ENCODE measurements at places on chromosomes 3 and 15.

- DNase-seq = no peak
Observed at GRCh38 chr3:133956982-133957381, 61.3 kb upstream of the RAB6B start.

GRCh38 chr3:154614601-154615000 is 184.6 kb upstream of the GPR149 start:
- no peak for DNase-seq

GRCh38 chr3:68773401-68773800 is 158.9 kb downstream of the TAFA4 start:
- DNase-seq = no peak

DNA sequence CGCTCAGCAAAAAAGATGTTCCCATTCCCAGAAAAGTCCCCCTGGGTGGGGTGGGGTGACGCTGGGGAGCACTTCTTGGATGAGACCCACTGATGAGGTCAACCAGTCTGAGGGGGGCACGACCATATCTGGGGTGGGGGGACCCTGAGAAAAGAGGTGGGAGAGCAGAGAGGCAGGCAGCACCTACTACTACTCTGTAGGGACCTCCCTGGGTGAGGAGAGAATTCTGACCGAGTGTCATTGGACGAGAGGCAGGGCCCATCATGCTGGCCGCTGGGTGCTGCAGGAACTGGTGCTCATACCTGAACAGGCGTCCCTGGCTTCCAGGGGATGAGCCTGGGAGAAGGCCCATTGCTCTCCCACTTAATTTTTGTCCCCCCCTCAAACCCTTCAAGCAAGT is 158.8 kb downstream of the KLF13 start:
- DNase-seq = no peak

DNA sequence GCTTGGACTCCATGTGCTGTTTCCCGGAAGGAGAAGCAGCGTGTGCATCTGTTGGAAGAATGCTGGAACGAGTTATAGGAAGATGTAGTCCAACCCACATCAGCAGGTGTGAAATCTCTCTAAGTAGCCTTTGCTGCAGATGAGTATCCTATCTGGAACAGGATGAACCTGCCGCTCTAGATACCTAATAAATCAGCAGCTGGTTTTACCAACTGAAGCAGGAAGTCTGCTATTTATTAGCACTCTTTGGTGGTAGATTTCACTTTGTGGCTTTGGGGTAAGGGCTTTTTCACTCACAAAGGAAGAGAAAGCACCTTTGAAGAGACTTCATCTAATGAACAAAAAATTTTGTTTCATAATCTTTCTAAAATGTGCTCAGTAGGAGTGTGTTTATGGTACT is 66.4 kb downstream of the DCUN1D1 start:
- no peak for DNase-seq

DNA sequence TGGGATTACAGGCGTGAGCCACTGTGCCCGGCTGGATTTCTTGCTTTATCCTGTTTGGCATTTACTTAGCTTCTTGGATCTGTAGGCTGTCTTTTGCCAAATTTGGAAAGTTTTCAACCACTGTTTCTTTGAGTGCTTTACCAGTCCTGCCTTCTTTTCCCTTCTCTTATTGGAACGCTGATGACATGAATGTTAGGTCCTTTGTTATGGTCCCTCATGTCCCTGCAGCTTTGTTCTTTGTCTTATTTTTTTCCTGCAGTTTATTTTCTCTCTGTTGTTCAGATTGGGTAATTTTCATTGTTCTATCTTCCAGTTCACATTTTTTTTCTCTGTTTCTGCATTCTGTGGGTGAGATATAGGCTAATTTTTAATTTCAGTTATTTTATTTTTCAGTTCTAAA is 25.0 kb downstream of the SH3GL3 start:
- no peak for DNase-seq

- DNase-seq = no peak
Observed at GRCh38 chr15:74194572-74195559, 7.7 kb downstream of the STRA6 start.

DNA sequence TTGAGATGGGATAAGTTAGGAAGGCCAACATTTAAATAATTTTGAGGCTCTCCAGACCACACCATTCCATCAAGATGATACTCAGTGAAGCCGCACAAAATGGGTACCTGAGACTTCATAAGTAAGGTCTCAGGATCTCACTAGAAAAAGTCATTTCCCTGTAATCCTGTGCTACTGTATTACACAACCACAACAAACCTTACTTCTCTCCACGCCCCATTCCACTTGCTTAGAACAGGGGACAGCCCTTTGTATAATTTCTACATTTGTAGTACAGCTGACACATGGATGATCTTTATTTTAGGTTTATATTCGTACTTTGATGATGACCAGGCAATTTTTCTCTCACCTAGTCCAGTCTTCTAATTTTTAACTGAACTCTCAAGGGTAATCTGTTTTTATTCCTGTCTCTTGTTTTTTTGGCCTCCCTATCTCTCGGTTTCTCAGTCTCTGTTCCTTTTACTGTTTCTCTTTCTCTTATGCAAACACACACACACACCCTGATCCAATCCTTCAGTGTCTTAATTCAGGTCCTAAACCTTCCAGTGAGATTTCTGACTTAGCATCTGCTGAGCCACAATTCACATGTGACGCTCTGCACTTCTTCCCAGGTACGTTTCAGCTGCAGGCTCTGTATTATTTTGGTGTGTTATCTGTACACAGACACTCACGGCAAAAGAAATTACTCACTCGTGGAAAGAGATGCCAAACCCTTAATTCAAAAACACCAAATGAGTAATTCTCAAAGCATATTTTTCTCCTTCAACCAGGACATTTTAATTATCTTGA is 223.2 kb upstream of the THBS1 start:
- DNase-seq = no peak

- no peak for DNase-seq
Observed at GRCh38 chr3:171503817-171504216, 43.6 kb upstream of the TNIK start.

GRCh38 chr3:43178891-43179366 is 73.0 kb upstream of the POMGNT2 start:
- DNase-seq = peak; percentile 92

DNA sequence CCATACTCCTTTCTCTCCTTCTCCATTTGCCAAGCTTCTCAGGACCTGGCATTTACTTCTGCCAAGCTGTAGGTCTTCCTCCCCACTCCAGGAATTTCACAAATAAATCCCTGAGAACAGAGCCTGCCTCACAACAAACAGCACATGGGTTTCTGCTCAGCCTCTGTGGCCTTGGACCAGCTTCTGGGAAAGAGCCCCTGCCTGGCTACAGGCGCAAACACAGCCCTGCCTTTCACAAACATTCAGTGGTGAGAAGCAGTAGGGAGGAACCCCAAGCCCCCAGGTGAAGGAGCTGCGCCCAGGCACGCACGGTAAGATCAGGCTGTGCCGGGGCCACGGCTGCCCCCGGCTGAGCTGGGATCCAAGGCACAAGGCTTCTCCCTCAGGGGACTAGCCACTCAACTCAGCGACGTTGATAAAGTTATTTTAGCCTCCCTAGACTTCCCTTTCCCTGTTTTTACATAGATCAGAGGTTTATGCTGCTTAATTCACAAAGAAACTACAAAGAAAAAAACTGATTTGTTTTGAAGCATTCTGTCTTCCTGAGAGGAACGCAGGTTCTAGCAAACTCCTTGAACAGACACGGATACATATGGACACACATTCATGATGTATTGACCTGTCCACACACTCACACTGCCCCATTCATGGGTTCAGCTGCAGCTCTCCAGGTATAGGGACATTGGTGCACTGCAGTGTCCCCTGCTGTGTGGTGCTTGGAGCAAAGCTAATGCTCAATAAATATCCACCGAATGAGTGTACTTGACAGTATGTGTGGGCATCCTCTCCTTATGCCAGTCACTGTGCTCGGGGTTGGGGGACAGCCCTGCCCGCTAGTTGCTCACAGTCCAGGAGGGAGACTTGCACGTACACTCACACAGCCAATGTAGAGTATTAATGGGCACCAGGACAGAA is 25.4 kb downstream of the HES1 start:
- no peak for DNase-seq

DNA sequence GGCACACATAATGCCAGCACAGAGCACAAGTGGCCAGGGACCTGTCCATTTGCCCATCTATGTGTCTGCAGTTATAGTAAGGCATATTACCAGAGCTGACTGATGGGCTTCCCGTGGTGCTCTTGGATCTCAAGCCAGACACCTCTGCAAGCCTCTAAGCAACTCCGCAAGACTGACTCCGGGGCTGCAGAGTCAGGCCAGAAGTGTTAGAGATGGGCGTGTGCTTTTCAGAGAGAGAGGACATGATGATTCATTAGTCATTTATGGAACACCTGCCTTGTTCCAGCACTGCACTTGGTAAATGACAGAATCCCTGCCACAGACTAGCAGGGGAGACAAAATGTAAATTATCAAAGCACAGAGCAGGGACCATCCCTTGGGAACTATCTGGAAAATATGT is 559.0 kb downstream of the PDCD6IP start:
- no peak for DNase-seq

GRCh38 chr3:2948882-2949281 is 161.3 kb downstream of the IL5RA start:
- DNase-seq = no peak

DNA sequence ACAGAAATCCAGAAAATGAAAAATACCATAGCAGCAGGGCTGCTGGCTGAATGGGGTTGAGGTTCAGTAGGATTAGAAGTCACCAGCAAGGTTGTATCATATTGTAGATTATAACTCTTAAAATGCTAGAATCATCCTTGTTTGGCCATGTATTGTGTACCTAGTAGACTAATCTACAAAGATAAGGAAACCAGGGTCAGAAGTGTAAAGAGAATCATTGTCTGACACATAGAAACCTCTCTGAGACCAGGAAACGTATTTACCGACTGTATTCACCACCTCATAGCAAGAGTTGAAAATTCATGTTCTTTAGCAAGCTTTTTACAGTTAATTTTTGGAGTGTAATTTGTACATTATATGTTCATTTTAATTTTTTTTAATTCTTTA is 168.8 kb downstream of the ECT2 start:
- DNase-seq = no peak

- DNase-seq = no peak
Observed at GRCh38 chr15:34854232-34854631, 58.9 kb upstream of the ACTC1 start.

GRCh38 chr15:92616621-92617548 is 38.7 kb downstream of the FAM174B start:
- no peak for DNase-seq

DNA sequence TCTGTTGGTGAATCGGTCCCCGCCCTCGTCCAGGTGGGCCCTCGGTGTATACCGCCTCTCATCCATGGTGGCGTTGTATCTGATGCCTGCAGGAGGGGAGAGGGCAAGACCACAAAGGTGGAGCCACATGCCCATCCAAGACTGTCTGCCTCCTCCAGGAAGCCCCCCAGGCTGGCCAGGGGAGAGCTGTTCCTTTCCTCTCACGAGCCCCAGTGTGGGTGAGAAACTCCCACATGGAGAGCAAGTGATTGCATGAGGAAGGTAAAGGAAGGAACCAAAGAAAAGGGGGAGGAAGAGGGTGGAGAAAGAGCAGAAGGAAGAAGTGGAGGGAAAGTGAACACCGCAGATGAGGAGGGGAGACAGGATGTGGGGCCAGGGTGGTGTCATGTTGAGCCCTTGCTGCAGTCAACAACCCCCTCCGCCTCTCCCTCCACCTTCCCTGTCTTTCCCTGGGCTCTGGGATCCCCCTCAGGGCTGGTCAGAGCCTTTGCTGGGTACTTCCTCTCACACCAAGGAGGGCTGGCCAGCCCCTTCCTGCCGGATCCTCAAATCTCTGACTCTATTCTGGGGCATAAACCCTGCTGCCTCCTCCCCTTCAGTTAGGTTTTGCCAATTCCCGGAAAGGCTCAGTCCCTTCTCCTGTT is 49.3 kb downstream of the FEM1B start:
- no peak for DNase-seq

DNA sequence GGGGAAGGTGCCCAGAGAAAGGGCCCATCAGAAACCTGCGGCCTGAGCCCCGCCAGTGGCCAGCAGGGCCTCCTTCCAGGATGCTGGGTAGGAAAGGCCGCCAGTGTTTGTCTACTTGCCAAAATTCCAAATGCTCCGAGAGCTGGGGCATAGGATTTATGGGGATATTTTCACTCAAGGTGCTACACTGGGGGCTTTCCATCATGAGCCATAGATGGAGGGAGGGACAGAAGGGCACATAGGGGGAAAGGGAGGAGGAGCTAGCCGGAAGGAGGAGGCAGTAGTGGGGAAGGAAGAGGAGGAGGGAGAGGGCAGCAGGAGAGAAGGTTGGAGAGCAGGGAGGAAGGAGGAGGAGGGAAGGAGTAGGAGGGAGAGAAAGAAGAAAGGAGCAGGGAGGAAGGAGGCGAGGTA is 494.7 kb upstream of the PROK2 start:
- DNase-seq = no peak

DNA sequence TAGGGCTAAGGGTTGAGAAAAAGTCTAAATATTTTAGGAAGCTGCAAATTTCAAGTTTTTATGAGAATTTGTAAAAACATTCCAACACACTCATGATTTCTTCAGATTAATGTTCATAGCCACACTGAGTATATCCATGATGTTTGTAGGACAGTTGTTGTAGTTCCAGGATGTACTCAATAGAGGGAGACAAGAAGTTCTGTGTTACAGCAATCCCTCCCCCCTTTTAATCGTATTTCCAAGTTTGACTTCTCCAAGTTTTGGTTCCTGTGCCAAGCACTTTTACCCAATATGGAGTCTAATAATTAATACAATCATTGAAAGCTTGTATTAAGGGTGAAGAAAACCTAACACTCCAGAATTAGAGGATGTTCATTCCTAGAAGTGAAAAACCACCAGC is 143.4 kb downstream of the FEZF2 start:
- DNase-seq = peak; percentile 7

DNA sequence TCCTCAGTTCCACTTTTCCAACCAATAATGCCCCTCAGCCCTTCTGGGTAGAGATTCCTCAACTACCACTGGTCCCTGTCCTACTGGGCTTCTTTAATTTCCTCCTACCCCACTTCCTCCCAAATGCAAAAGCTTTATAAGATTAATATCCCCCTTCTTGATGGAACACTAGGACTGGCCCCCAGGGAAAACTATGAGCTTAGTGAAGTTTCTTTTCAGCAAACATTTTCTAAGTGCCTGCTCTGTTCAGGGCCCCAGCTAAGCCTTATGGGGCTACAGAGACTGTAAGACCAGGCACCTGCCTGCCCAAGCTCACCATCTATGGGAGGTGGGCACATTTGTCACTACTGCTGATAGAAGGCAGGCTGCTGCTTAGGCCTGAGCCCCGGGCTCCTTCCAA is 79.4 kb downstream of the RPLP1 start:
- no peak for DNase-seq

- DNase-seq = no peak
Observed at GRCh38 chr3:12513694-12514446, 29.6 kb downstream of the TSEN2 start.
